ENCODE measurements at places on chromosomes 12 and 14. TPM values are rescaled to one million over a fixed set of nuclear protein-coding genes. Genes with fewer than 3 reads are reported as not detected.

The PGF gene
- polyA plus RNA-seq = 8.1 TPM

The RPGRIP1 gene
- polyA plus RNA-seq = 1.3 TPM

The RAD51AP1 gene
- 10.2 TPM for polyA plus RNA-seq

The GRIP1 gene
- polyA plus RNA-seq = 25.1 TPM

GRCh38 chr14:53338192-53338591, 185.1 kb upstream of the DDHD1 start:
- H3K27me3 ChIP-seq = no peaks in the 10 kb centered on the region
- no peaks in the 10 kb centered on the region for H3K36me3 ChIP-seq
- DNase-seq = no peak
- no peaks in the 10 kb centered on the region for H3K4me1 ChIP-seq
- H3K27ac ChIP-seq = no peak overlapping the region

GRCh38 chr12:52691076-52691840, 11.1 kb upstream of the KRT1 start:
- H3K36me3 ChIP-seq = no peaks in the 10 kb centered on the region
- no peak for DNase-seq
- peaks cover 4% of the 10 kb centered on the region for H3K27me3 ChIP-seq
- H3K27ac ChIP-seq = peak overlapping the region; percentile 48
- peak overlapping the region; percentile 46 for H3K4me3 ChIP-seq

- peaks cover 8% of the 10 kb centered on the region for H3K4me1 ChIP-seq
- H3K4me3 ChIP-seq = peak overlapping the region; percentile 39
- H3K36me3 ChIP-seq = no peaks in the 10 kb centered on the region
- H3K27me3 ChIP-seq = peaks cover 28% of the 10 kb centered on the region
These were observed 31.2 kb downstream of the TC2N start for GRCh38 chr14:91835920-91836843.

Measured in spinal cord (tissue), 10 donors.